COLO829 (cell line): ENCODE measurements at places on chromosomes 13 and 19.

- peak; percentile 4 for DNase-seq
Measured at GRCh38 chr13:66071029-66071428, 1159.1 kb downstream of the PCDH9 start.

GRCh38 chr19:52269338-52270261 is at the start of gene ZNF766:
Gene ZNF766 (plus strand): TSS chr19:52269587. CDS start chr19:52269614, 27 bp downstream.
- peak; percentile 89 for DNase-seq

- no peak for DNase-seq
Measured at GRCh38 chr19:53991224-53992113, at the start of gene CACNG6. Gene CACNG6 (plus strand): TSS chr19:53991637. CDS start chr19:53992878, 1,241 bp downstream.

DNA sequence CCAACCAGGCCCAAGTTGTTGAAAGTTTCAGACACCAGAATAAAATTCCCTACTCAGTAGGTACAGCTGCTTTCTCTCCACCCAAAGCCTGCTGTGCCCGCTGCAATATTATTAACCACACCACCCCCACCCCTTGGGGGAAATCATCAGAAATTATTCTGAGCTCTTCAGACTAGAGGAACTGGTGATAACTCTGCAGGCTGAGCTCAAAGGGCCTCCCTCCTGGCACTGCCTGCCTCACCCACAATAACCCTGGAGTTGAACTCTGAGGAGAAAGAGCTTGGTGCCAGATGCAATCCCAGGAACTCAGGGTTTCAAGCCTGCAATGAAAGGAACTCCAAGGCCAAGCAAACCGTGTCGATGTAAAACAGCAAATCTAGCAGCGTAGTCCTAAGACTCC is 381.7 kb upstream of the ZNF507 start:
- no peak for DNase-seq

DNA sequence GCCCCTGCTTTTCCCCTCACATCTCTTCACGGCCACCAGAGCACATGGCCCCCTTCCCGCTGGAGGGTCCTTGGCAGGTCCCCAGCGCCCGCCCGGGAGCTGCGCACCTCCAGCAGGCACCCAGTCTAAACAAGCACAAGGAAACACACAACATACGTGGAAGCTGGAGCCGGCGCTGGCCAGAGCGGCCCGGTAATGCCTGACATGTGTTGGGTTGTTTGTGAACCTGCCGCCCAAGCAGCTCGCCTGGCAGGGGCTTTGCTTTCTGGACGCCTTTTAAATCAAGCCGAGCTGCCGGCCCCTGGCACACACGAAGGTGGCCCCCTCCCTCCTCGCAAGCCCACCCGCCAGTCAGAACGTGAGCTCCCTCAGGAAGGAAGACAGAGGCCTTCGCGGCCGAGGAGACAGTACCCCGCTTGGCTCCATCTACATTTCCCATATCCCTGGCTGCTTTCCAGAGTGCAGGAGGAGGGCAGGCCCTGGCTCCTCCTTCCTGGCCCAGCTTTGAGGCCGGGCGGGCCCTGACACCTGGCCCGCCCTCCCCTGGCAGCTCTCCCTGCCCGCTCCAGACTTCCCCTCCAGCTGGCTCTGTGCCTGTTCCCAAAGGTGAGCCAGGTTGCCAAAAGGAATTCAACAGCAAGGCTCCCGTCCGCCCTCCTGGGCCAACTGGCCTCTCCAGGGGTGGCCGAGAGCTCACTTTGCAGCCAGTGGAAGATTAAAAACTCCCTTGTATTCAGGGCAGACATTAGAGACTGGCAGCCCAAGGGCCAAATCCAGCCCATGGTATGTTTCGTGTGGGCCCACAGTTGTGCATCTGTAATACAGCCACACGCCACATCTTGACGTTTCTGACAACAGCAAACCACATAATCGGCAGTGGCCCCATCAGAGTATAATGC is 28.7 kb downstream of the COMP start:
- no peak for DNase-seq

- no peak for DNase-seq
Measured at GRCh38 chr19:2952953-2953481, 8.2 kb upstream of the ZNF77 start.

DNA sequence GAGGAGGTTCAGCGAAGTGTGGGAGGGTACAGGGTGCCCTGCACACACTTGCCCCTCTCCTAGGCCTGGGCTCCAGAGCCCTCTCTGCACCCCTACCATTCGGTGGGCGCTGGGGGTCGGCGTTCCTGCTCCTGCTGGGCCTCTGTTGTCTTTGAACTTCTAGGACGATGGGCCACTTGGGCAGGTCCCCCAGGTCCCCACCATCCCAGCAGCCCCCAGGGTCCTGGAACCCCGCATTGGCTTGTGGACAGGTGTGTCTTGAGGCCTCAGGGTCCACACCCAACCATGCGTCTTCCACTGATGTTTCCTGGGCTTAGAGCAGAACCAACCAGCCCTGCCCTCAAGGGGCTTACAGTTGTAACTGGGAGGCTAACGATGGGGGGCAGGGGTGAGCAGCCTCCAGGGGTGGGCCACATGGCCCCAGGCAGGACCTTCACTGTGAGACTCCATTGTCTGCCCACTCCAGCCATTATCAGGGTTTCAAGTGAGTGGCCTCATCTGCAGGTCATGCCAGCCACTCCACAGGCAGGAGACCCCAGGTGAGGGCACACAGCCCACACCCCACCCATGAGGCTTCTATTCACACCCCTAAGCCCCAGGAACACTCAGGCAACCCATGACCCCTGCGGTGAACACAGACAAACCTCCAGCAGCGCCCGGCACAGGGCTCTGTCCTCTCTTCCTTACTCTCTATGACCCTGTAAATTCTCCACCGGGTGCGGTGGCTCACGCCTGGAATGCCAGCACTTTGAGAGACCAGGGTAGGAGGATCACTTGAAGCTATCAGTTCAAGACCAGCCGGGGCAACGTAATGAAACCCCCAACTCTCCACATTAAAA is 2.0 kb upstream of the KLF16 start:
- DNase-seq = no peak

DNA sequence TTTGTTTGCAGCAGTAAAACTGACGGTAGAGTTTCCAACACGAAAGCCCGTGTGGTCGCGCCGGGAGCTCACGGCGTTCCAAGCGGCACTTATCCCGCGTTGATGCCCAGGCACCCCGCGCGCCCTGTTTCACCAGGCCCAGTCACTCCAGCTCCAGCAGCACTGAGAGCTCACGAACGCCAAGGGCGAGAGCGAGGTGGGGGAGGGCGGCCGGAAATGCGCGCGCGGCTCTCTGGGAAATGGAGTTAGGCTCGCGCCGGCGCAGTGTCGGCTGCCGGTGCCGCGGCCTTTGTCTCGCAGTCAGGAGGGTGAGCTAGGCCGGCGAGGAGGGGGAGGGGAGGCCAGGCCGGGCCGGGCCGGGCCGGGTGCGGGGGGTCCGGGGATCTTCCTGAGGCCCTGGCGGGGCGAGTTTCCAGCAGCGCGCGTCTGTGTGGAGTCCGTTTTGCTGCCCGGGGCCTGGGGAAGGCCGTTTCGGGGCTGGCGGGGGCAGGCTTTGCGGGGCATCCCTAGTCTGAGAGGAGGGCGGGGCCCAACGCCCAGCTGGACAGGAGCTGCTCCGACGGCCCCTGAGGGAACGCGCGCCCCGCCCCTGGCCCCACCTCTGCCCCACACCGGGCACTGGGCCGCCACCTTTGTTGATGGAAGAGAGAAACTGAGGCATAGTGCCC is at the start of gene ZNF135:
TSS of gene ZNF135 (plus strand) at position 280 of the 668 bp plus-strand sequence. CDS start 721 bp downstream, outside the sequence.
- DNase-seq = peak; percentile 17

DNA sequence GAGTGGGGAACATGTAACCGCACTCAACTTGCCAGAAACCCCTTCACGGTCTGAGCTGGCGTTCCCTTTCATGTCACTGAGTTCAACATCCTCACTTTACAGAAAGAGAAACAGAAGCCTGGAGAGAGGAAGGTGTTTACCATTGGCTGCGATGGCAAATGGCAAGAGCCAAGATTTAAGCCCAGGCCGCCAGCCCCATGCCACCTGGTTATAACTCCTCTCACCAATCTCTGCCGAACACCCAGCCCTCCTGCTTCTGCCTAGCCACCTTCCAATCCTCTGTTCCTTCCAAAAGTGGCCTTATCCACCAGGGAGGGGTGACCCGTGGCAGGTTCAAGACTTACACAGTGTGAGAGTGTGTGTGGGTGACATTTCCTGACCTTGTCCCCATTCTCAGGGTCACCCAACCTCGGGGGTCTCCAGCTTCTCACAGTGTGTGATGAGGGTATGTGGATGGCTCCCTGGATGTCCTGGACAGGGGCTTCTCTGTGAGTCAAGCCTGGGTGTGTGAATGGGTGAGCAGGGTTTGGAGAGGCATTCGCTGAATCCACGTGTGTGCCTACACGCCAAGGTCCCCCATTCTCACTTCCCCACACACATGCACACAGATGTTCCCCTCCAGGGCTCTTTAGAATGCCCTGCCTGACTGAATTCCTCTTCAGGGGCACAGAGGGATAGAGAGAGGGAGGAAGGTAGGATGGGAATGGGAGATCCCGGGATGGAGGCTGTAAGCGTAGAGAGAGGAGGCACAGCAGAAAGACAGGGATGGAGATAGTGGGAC is 1.2 kb downstream of the CADM4 start:
- DNase-seq = no peak

DNA sequence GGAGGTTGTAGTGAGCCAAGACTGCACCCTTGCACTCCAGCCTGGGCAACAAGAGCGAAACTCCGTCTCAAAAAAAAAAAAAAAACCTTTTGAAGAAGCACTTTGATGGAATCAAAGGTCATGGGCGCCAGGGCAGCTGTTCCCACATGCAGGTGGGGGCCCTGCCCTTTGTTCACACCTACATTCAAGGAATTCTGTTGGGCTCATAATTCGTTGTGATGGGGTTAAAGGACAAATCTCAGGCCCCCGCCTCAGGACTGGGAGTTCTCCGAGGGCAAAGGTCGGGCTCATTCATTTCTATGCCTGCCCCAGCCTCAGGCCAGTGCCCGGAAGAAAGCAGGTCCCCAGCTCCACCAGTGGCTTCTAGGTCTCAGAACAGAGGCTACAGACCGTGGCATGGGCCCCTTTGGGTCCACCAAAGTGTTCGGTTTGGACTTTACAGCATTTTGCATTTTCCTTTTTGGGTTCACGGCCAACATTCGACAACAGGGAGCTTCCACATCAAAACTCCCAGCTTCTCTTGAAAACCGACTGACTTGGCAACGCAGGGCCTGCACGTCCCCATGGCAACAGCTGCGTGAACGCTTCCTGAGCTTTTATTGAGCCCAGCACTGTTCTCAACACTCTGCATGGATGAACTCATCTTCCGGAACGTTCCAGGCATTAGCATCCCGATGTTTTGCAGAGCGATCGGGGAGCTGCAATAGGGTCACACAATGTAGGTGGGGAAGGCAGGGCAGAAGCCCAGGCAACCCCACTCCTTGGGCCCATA is 10.1 kb upstream of the GTF2F1 start:
- no peak for DNase-seq

DNA sequence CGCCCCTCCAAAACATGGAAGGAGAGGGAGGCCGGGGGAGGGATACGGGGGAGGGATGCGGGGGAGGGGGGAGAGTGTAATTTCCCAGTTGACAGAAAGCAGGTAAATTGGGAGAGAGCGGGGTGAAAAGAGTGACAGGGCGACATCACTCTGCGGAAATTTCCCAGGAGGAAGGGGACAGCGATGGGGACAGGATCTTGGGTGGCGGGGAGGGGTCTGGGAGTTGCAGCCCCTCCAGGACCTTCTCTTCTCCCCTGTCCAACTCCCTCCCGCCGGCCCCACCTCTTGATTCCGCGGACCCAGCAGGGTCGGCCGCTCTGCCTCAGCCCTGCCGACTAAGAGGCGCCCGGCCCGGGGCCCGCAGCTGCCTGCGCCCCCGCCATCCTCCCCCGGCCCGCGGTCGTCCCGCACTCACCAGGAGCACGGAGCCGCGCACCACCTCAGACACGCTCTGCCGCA is 108.0 kb upstream of the DOCK9 start:
- DNase-seq = no peak

DNA sequence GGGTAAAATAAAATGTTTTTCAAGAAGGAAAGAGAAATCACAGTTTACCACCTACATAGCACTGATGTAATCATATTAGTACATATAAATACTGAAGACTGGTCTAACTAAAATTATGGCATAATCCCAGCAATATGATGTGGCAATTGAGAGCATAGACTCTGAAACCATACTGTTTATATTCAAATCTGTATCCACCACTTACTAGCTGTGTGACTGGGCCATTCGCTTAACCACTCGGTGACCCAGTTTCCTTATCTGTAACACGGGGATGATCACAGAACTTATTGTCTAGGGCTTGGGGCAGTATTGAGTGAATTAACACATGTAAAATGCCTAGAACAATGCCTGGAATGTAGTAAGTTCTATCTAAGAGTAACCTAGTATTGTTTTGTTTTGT is 13.1 kb upstream of the GTF3A start:
- no peak for DNase-seq

- no peak for DNase-seq
Measured at GRCh38 chr13:82614086-82614485, 1268.2 kb downstream of the SLITRK1 start.

- no peak for DNase-seq
Measured at GRCh38 chr13:53445686-53446085, 417.1 kb downstream of the OLFM4 start.

DNA sequence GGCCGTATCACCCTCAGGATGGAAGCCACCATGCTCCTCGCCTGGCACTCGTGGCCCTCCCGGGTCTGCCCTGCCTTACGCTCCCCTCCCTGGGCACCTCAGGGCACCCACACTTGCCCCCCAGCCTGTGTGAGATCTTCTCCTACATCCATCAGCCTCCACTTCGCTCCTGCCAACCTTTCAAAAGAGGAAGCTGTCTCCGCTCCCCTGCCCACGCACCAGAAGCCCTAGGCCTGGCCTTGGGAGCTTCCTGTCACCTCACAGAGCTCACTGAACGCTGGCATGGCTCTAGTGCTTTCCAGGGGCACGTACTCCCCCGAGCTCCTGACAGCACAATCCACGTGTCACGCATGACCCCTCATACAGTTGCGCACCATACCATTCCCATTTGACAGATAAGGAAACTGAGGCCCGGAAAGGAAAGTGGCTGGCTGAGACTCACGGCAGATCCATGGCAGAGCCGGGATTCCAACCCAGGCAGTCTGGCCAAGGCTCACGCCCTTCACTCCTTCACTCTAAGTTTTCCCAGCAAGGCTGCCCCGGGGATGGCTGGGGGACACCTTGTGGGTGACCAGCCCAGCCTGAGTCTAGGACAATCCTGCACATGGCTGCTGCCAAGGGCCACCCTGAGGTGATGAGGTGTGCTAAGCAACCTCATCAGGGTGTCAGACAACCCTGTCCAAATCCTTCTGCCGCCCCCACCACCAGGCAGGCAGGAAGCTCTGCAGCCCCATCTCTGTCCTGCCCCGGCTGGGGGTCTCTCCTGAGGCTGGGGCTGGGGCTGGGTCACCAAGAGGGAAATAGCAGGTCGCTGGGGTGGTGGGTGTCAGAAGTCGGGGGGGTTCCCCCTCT is 19.3 kb downstream of the PPP1R12C start:
- no peak for DNase-seq

- DNase-seq = no peak
Measured at GRCh38 chr13:22427066-22427465, 753.7 kb upstream of the SGCG start.

- DNase-seq = no peak
Measured at GRCh38 chr19:49069026-49069425, 3.5 kb downstream of the KCNA7 start.

GRCh38 chr13:21987793-21988192 is 316.9 kb downstream of the FGF9 start:
- DNase-seq = no peak
